ENCODE measurements at places on chromosomes 2 and 18. TPM values are rescaled to one million over a fixed set of nuclear protein-coding genes. Genes with fewer than 3 reads are reported as not detected.

SIX3 gene
- total RNA-seq: not detected

ITSN2 gene
- 35.0 TPM for total RNA-seq

ECEL1 gene
- total RNA-seq: 8.1 TPM

EPAS1 gene
- 74.0 TPM for total RNA-seq

CARF gene
- total RNA-seq: 16.1 TPM

CRYGD gene
- not detected for total RNA-seq

RIT2 gene
- total RNA-seq: 0.35 TPM

RGPD4 gene
- total RNA-seq: not detected

ALPI gene
- total RNA-seq: not detected

ZNF236 gene
- 24.2 TPM for total RNA-seq

NOSTRIN gene
- 25.3 TPM for total RNA-seq

ABCB6 gene
- 28.1 TPM for total RNA-seq

CAPN14 gene
- total RNA-seq: 0.12 TPM

USP40 gene
- total RNA-seq: 54.5 TPM

PLEKHB2 gene
- total RNA-seq: 72.6 TPM

G6PC2 gene
- total RNA-seq: 0.23 TPM

CDKL4 gene
- 2.6 TPM for total RNA-seq

MYL12A gene
- 320 TPM for total RNA-seq

C1QL2 gene
- not detected for total RNA-seq

METTL4 gene
- 12.0 TPM for total RNA-seq

FBXO41 gene
- 1.5 TPM for total RNA-seq

SLC9A4 gene
- 12.9 TPM for total RNA-seq

FBXO15 gene
- 3.5 TPM for total RNA-seq

MYOM1 gene
- total RNA-seq: 92.8 TPM

TYW5 gene
- 12.0 TPM for total RNA-seq

ACMSD gene
- total RNA-seq: 18.2 TPM

TRABD2A gene
- 1.1 TPM for total RNA-seq

Data from metanephros (tissue), 2 donors.